ENCODE measurements at places on chromosomes 16 and 17.

- peak; percentile 95 for DNase-seq
Observed at GRCh38 chr17:72715906-72716572, 376.4 kb downstream of the SLC39A11 start.

DNA sequence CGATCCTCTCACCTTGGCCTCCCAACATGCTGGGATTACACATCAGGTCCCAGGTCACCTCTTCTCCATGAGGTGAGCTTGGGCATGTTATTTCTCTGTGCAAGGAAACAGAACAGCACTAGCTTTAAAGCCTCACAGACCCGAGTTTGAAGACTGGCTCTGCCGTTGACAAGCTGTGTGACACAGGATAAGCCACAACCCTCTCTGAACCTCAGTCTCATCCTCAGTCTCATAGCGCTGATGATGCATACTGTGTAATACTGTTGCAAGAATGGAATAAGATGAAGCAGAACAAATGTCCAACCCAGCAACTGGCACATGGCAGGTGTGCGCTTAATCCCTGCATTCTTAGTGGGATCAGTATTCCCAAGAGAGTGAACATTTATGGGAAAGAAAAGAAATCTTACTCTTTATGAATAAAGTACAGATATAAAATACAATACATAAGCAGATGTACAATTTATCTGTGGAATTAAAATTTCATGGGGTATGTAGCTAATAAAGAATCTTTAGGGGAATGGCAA lies 43.5 kb downstream of the ABAT start:
- no peak for DNase-seq

- no peak for DNase-seq
Observed at GRCh38 chr17:70772761-70773160, 603.4 kb downstream of the KCNJ2 start.

DNA sequence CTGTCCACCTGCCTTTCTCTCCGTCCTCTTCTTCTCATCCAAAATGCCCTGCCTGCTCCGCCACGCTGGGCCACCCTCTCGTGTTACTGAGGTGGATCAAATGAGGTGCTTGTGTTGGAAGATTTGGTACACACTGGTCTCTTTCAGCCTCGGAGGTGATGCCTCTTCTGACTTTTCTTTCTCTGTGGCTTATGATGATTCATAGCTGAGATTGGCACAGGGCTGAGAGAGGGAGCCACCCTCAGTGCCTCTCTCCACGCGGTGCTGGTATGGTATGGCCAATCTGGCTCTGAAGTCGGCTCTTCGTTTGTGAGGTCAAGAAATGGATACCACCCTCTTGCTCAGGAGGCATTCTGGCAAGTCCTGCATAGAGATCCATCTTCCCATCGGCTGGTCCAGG lies 82.4 kb downstream of the PLCG2 start:
- no peak for DNase-seq

DNA sequence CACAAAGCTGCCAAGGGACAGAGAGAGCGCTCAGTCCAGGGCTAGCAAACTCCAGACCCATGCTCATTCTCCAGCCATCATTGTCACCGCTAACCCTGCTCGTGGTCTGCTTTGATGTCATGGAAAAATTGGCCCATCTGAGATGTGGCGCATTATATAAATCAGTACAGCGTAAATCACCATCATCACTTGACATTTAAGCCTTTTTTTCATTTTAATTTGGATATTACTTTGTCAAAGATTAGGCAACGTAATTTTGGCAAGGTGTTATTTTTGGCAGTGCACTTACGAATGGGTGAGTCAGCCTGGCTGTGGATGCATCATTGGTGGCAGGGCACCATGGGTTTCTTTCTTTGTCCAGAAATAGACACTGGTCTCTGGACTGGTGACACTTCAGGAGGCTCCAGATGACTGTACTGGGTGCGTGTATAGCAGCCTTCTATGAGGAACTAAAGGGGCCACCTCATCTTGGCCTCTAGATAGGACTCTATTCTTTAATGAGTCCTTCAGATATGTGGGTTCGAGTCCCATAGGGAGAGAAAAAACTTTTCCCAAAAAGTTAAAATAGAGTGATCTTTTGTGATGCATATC lies 166.3 kb downstream of the MSI2 start:
- peak; percentile 80 for DNase-seq

DNA sequence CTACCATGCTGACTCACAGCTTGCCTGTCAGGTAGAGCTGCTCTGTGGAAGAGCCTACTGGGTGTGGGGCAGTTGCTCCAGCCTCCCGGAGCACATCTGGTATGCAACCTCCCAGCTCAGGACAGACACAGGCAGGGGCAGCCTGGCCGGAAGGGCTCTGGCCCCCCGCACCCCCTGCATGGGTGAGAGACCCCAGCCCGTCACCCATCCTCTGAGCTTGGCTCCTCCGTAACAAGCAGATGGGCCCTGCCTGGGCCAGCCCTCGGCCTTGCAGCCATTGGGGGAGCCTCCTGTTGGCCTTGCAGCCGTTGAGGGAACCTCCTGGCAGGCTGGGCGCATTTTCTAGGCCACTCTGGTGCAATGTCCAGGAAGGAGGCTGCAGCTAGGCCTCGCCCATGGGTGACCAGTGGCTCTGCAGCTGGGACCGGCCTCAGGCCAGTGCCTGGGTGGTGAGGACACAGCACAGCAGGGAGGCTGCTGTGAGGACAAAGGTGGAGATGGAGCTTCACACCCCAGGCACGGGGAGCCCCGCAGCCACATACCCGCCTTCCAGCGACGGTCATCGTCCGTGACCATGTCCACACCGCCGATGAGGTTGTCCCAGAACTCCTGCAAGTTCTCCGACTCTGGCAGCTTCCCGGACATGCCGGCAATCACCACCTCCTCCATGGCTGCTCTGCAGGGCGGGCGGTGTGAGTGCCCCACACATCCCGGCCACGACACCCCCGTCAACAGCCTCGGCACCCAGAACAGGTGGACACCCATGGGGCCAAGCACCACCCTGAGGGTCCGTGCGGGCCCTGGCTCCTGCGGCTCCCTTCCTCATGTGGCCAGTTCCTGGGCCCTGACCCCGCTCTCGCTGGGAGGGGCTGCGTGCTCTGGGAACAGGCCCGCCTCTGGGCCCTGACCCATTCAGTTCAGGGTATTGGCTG lies 2.0 kb downstream of the FASN start:
- DNase-seq: no peak

DNA sequence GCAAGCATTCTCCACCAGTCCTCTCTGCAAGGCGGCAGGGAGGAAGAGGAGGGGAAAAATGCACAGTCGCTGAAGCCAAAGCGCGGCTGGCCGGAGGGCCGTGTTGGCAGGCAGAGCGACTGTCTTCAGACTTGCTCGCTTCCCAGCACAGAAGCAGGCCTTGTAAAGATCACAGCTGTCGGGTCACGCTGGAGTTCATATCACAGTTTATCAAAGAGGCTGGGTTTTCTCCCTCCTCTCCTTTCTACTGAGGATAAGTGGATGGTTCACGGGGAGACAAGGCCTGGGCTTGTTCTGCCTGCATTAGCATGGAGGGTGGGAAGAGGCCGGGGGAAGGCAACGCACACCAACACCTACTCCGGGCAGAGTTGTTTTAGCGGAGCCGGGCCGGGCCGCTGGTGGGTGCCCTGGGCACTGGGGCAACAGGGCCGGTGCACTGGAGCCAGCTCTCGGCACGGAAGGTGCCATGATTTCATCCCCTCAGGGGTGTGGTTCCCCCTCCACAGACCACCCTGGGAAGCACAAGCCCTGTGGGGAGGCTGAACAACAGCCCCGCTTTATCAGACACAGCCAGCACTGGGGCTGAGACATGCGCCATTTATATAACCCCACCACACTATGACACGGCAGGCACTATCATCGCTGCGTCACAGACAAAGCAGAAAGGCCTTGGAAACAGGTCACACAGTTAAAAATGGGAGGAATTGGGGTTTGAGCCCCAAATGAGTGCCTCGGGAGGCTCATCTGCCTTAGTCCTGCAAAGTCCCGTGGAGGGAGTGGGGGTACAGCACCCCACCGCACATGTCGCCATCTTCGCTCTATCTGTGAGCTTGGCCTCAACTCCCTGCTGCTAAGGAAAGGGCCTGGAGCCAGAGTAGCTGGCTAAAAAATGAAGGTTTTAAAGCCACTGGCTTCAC lies 40.3 kb upstream of the MTSS2 start:
- no peak for DNase-seq

GRCh38 chr17:65173284-65173793 lies 36.2 kb downstream of the RGS9 start:
- no peak for DNase-seq

- no peak for DNase-seq
Observed at GRCh38 chr17:13638855-13639458, 37.2 kb upstream of the HS3ST3A1 start.

- DNase-seq: no peak
Observed at GRCh38 chr17:81251709-81252301, 12.7 kb downstream of the NDUFAF8 start.

DNA sequence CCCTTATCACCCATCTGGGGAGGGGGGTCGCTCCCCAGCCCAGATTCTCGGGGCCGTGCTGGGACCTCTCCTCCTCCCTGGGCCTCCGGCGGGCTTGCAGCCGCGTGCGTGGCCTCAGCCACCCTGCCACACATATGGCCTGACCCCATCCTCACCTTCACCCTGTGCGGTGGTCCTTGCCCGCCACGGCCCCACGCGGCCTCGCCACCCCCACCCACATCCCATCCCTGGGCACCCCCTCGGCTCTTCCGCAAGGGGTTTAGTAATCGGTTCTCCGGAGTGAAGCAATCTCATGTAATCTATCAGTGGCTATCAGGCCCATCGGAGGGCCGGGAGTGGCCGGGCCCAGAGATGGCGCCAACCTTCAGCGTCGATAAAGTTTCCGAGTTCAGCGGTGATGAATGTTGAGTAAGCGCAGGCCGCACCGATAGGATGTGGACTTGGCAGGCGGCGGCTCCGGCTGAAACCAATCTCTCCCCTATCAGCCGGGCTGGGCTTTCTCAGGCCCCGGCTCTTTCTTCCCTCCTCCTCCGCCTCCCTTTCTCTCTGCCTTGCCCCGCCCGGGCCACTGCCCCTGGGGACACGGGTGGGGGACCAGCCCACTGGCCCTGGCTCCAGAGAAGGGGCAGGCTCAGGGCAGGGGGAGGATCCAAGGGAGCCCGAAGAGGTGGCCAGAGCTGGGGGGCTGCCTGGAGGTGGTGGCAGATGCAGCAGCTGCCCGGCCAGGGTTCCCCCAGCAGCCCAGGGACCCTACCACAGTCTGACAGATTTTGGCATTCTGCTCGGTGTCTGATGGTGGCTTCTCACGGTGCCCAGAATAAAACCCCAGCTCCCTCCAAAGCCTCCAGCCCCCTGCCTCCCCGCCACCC lies 20.8 kb downstream of the ZFPM1 start:
- DNase-seq: no peak

DNA sequence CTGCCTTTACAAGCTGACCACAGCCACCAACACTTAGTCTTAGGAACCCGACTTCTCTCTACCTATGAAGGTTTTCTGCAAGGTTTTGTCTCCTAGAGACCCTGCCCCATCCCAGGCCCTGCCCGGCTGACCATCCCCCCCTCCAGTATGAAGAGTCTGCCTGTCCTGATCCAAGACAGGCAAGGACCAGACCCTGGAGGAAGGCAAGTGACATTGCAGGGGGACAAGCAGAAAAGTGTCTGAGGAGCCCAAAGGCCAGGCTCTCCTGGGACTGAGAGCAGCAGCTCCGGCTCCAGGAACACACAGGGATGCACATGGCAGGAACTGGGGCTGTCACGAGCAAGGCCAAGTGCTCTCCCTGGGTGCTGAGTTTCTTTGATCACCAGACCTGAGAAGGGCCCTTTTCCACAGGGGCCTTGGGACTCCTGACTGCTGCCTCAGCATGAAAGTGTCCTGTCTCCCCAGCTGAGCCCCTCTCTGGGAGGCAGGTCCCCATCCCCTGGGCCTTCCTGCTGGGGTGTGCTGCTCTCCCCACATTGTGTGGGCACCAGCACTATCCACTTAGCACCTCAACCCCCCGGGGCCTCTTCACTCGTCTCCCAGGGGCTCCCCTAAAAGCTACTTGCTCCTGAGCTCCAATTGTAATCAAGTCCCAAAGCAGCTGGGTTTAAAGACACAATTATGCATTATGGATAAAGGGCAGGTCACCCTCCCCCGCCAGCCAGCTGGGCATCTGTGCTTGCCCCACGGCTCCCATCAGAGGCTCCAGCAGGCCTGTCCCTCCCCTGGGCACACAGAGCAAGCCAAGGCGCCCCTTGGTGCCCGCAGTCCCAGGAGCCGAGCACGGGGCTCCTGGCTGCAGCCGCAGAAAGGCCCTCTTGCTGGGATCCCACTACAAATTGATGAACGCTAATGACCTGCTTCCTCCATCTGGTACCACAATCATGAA lies 11.6 kb upstream of the CACNG4 start:
- no peak for DNase-seq

- no peak for DNase-seq
Observed at GRCh38 chr16:62585041-62585545, 548.9 kb upstream of the CDH8 start.

GRCh38 chr17:82311971-82312370 lies 5.4 kb downstream of the CD7 start:
- no peak for DNase-seq

GRCh38 chr16:2019921-2020831 lies 591 bp downstream of the NPW start:
- no peak for DNase-seq

GRCh38 chr16:51641191-51641765 lies 490.2 kb upstream of the SALL1 start:
- no peak for DNase-seq

DNA sequence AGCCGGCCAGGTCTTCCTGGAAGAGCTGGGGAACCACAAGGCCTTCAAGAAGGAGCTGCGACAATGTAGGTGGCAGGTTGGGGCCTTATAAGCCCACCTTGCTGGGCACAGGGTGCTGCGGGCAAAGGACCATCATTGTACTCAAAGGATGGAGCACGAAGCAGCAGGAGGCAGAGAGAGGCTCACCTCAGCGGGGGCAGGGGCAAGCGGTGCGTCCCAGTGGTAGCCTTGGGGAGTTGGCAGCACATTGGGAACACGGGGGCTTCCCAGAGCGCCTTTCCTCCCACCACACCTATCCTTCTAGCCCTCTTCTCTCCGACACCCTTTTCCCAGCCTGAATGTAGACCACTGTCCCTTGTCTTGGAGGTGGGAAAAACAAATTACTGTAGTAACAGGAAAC lies 2.1 kb downstream of the CNP start:
- no peak for DNase-seq

DNA sequence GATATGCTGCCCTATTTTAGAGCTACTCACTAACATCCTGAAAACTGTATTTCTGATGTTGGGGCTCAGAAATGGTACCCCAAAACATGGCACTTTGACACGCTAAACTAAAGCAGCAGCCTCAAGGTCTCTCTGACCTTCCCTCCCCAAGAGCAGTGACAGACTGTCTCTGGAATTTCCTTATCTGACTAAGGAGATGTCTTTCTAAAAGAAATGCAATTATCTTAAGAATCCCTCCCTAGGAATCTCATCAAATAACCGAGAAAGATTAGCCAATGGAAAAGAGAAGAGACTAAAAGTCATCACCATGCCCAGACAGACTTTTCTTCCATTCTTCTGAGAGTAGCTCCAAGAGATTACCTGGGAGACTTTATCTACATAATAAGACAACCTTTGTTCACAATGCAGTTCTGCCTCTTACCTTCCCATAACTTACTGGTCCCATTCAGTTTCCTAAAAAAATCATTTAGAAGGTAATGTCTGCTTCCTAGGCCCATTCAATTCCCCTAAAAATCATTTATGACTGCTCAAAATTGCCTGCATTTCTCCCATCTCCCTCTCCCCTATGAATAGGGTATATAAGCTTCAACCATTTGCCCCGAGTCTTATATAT lies 123.9 kb downstream of the CPPED1 start:
- DNase-seq: no peak

- DNase-seq: no peak
Observed at GRCh38 chr16:58030136-58030840, 4.7 kb downstream of the MMP15 start.
